ENCODE measurements at places on chromosomes 2 and 18. TPM values are rescaled to one million over a fixed set of nuclear protein-coding genes. Genes with fewer than 3 reads are reported as not detected.

SERPINB13 gene
- total RNA-seq = 21.2 TPM

PSD4 gene
- 12.9 TPM for total RNA-seq

POTEI gene
- total RNA-seq = 0.10 TPM

FAM110C gene
- 3.6 TPM for total RNA-seq

PROKR1 gene
- total RNA-seq = 0.10 TPM

REG3G gene
- total RNA-seq = not detected

STAT1 gene
- 51.6 TPM for total RNA-seq

AMER3 gene
- under 0.01 TPM for total RNA-seq

IL36RN gene
- 10.9 TPM for total RNA-seq

CNTNAP5 gene
- 0.10 TPM for total RNA-seq

DNPEP gene
- total RNA-seq = 42.4 TPM

AOX1 gene
- total RNA-seq = 2.6 TPM

KCNG2 gene
- total RNA-seq = 0.49 TPM

TLX2 gene
- not detected for total RNA-seq

GRHL1 gene
- total RNA-seq = 93.0 TPM

ERCC3 gene
- total RNA-seq = 30.6 TPM

METTL4 gene
- 11.3 TPM for total RNA-seq

SPP2 gene
- total RNA-seq = not detected

MAB21L4 gene
- total RNA-seq = 4.5 TPM

UGT1A8 gene
- not detected for total RNA-seq

FBLN7 gene
- total RNA-seq = 4.0 TPM

POTEJ gene
- total RNA-seq = 0.10 TPM

ALK gene
- total RNA-seq = 0.10 TPM

MARCHF4 gene
- not detected for total RNA-seq

HSBP1L1 gene
- 9.8 TPM for total RNA-seq

CDK15 gene
- 1.6 TPM for total RNA-seq

CD226 gene
- total RNA-seq = 1.4 TPM

CD302 gene
- total RNA-seq = 27.5 TPM

CMPK2 gene
- 3.1 TPM for total RNA-seq

SP140 gene
- 0.49 TPM for total RNA-seq

ZNF396 gene
- total RNA-seq = 1.6 TPM

FSHR gene
- total RNA-seq = not detected

ELOA2 gene
- total RNA-seq = not detected

VIT gene
- total RNA-seq = 7.4 TPM

VWA3B gene
- not detected for total RNA-seq

HADHB gene
- 112 TPM for total RNA-seq

AQP12A gene
- not detected for total RNA-seq

PLB1 gene
- 7.2 TPM for total RNA-seq

DES gene
- total RNA-seq = 318 TPM

GKN2 gene
- total RNA-seq = not detected

ARHGEF33 gene
- 1.7 TPM for total RNA-seq

LYPD6B gene
- 12.3 TPM for total RNA-seq

CROCC2 gene
- total RNA-seq = 0.30 TPM

FAM237A gene
- not detected for total RNA-seq

MATN3 gene
- 0.30 TPM for total RNA-seq

RBM43 gene
- total RNA-seq = 9.7 TPM

DPYSL5 gene
- total RNA-seq = 0.49 TPM

All from skin of body (tissue), 3 donors.